ENCODE measurements at places on chromosomes 6 and 20. TPM values are rescaled to one million over a fixed set of nuclear protein-coding genes. Genes with fewer than 3 reads are reported as not detected.

Gene SMLR1
- not detected for total RNA-seq

Gene MTRF1L
- total RNA-seq: 28.2 TPM

Gene TPBG
- total RNA-seq: 1.9 TPM

Gene CD24
- total RNA-seq: 0.75 TPM

Gene ZSCAN23
- 2.1 TPM for total RNA-seq

Gene HLA-DPA1
- 34.1 TPM for total RNA-seq

Gene PROKR2
- total RNA-seq: not detected

Gene PNLDC1
- total RNA-seq: not detected

Gene SUMO4
- 0.22 TPM for total RNA-seq

Gene ZNF341
- 1.9 TPM for total RNA-seq

Gene CDSN
- total RNA-seq: not detected

Gene OR2H2
- not detected for total RNA-seq

Gene ENPP5
- 3.0 TPM for total RNA-seq

Gene RBM24
- total RNA-seq: 187 TPM

Gene DNMT3B
- total RNA-seq: 0.22 TPM

Gene ZNF337
- total RNA-seq: 6.7 TPM

Gene MROH8
- total RNA-seq: 3.8 TPM

Gene PBOV1
- not detected for total RNA-seq

Gene B3GALT4
- total RNA-seq: 8.3 TPM

Gene LHFPL5
- not detected for total RNA-seq

Gene TCP11
- total RNA-seq: not detected

Gene COL19A1
- 2.0 TPM for total RNA-seq

Gene CALHM4
- not detected for total RNA-seq

Gene C6orf141
- total RNA-seq: not detected

Gene FBXO9
- 40.2 TPM for total RNA-seq

Gene GLP1R
- 6.5 TPM for total RNA-seq

Gene MOG
- 10.3 TPM for total RNA-seq

Gene GRM1
- total RNA-seq: 2.2 TPM

Gene PRL
- total RNA-seq: not detected

Gene BMP5
- 2.4 TPM for total RNA-seq

Gene VWA7
- total RNA-seq: 9.5 TPM

Gene RHAG
- total RNA-seq: 0.62 TPM

Gene PRDM1
- total RNA-seq: 1.1 TPM

Gene IL17F
- not detected for total RNA-seq

Gene CAP2
- 118 TPM for total RNA-seq

Gene KIZ
- 35.7 TPM for total RNA-seq

Gene SIRPB2
- 3.1 TPM for total RNA-seq

Gene ZC2HC1B
- total RNA-seq: not detected

Gene POLH
- total RNA-seq: 6.9 TPM

Gene TMEM14C
- total RNA-seq: 124 TPM

Gene SIM1
- total RNA-seq: not detected

Gene CFAP206
- total RNA-seq: not detected

Gene ANKRD6
- 15.0 TPM for total RNA-seq

Gene FOXQ1
- total RNA-seq: not detected

Gene TRIM15
- total RNA-seq: not detected

Gene C20orf144
- not detected for total RNA-seq

Gene MATN4
- not detected for total RNA-seq

Gene MCCD1
- total RNA-seq: not detected

Gene RAET1L
- not detected for total RNA-seq

Gene RAD21L1
- not detected for total RNA-seq

Gene HLA-DOA
- total RNA-seq: 1.2 TPM

Gene DTD1
- total RNA-seq: 12.4 TPM

Gene ZNF391
- total RNA-seq: 0.51 TPM

Gene CDK5RAP1
- total RNA-seq: 19.8 TPM

Gene DOK5
- total RNA-seq: 2.9 TPM

Gene ECT2L
- 0.70 TPM for total RNA-seq

Gene TENT5A
- 53.5 TPM for total RNA-seq

Data from Right ventricle myocardium superior (tissue), 1 donor.